CD4-positive, alpha-beta T cell treated with Interleukin-4 for 4 hours (primary cell): ENCODE measurements at places on chromosomes 5 and 9.

DNA sequence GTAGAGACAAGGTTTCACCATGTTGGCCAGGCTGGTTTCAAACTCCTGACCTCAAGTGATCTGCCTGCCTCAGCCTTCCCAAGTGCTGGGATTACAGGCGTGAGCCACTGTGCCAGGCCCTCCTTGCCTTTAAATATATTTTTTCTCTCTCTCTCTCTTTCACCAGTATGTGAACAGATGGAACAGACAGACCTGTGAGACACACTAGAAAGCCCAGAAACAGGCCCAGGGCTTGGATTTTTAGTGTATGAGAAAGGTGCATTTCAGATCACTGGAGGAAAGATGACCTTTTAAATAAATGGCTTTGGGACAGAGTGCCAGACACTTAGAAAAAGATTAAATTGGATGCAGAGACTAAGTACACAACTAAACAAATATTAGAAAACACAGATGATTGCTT lies 3.1 kb downstream of the RASGEF1C start:
- no peak for DNase-seq

DNA sequence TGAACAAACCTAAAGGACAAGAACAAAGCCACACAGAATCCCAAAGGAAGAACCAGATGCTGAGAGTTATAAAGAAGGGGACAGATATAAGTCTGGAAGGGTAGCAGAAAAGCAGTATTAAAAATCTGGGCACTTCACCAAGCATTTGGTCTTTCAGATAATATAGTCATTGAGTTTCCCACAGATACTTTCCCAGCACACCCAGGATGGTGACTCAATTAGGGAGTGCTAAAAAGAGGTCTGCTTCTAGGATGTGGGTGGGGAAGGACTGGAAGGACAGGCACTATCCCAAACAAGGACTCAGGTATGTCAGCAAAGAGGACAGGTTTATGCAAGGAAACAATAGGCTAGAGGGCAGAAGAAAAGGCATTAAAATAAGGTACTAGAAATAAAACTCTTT lies 59.3 kb downstream of the DIAPH1 start:
- DNase-seq, result no peak

DNA sequence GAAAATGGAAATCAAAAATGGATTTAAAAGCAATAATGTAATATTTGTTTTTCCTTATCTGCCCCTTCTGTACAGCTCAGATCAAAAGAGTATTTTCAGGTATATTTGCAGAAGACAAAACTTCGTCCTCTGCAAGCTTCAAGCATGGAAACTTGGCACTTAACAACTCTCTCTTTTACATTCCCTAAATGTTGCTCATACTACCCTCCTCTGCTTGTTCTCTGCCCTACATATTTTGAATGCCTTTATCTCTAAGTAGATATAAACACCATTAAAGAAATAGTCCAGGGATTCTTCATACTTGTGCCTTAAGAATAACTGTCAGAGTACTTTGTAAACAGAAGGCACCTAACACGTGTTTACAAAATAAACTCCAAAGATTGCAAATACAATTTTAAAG lies 19.2 kb upstream of the SMC2 start:
- DNase-seq, result no peak

DNA sequence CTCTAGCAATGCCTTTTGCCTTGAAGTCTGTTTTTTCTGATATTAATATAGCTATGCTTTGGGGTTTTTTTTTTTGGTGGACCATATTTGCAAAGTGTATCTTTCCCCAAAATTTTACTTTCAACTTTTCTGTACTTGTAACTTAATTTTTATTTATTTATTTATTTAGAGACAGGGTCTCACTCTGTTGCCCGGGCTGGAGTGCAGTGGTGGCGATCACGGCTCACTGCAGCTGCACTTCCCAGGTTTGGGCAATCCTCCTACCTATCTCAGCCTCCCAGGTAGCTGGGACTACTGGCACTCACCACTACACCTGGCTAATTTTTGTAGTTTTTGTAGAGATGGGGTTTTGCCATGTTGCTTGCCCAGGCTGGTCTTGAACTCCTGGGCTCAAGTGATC lies 20.8 kb downstream of the PRRT1B start:
- no peak for DNase-seq

DNA sequence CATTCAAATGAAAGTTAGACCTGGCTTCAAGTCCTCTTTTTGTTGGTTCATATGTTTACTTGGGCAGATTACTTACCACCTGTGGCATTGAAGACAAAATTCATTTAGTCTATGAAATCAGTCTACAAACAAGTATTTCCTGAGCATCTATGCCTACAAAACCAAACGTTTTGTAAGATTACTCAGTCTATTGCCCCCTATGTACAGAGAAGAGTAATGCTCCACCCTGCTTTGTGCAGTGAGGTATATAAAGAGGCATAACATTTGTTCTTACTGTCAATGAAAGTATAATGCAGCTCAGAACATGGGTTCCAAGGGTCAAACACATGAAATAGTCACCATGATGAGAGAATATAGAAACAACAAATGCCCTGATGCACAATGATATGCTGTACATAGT lies 580.7 kb downstream of the KIF4B start:
- DNase-seq, result no peak

GRCh38 chr5:2489306-2489705 lies 262.2 kb downstream of the IRX2 start:
- no peak for DNase-seq
